DMS79 treated with DMSO at 0.1 percent for 48 hours (cell line): ENCODE measurements at places on chromosomes 7 and 10.

GRCh38 chr10:75492173-75492925 is 60.9 kb downstream of the LRMDA start:
- DNase-seq = no peak

DNA sequence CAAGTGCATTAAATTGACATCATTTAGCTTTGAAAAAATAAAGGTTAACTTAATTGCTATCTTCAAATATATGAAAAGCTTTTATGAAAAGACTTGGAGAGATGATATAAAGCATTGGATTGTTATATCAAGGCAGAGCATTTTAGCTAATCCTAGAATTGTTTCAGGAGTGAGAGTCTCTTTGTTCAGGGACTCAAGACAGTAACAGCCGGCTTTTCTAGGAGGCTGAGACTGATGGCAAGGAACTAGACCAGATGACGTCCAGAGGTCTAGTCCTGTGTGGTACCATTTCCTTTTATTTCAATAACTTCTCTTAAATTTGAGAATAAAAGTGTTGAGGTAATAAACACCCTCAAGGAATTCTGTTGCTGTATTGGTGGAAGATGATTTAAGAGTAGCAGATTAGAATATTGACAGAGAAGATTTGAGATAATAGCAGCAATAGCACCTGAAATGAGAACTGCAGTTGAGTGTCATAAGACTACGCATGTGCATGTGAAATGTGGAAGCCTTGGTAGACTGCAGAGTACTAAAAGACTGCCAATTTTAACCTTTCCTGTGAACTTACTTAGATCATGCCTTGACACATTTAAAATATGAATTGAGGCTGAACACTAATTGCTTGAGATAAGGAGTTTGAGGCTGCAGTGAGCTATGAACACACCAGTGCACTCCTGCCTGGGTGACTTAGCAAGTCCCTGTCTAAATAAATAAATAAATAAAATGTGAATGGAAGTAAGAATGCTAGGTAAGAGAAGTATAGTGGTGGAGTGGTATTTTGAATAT is 79.6 kb downstream of the ZNRF2 start:
- no peak for DNase-seq

DNA sequence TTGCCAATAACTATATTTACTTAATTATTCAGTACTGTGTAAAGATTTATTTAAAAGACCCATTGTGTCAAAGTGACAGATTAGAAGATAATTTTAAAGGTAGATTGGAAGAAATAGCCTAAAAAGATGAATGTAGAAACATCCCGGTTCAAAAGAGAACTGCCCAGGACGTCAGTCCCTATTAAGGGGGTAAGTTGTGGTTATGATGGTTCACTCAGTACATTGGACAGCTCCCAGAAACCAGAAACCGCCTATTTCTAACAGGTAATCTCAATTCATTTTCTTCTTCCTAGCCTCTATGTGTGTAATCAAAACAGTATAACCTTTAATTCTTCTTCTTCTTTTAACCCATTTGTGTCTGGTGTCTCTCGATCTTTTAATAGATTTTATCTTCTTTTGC is 1.5 kb upstream of the FERD3L start:
- no peak for DNase-seq

DNA sequence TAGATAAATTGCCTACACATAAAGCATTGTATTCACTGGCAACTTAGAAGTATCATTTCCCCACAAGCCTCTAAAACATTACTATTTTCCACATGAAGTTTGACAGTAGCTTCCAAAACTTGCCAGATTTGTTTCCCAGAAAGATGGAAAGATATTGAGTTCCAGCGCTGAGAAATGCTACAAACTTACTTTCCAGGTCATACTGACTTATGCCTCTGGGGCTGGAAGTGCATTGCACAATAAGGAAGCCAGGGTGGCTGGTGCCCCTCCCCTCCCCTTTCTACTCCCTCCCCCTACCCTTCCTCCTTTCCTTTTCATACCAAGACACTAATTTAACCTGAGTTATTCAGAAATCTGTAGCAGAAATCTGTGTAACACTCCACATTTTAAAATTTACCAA is 212.6 kb downstream of the WDR37 start:
- no peak for DNase-seq
